ENCODE measurements at places on chromosomes 4 and X.

DNA sequence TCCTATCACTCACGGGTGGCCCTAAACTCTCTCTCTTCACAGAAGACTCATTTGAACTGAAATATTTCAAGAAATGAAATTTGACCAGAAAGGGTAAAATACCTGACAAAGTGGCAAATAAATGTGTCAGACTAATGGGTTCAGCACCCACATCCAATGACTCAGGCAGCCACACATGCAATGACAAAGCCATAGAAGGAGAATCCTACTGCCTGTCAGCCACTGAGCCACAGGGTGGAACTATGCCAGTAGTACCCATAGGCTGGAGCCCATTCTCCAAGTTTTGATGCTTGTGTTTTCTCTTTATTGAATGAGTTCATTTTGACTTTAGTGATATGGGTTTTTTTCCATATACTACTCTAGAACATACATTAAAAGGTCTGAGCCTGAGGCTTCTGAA lies 179.0 kb downstream of the BEND2 start:
- no peak for DNase-seq

DNA sequence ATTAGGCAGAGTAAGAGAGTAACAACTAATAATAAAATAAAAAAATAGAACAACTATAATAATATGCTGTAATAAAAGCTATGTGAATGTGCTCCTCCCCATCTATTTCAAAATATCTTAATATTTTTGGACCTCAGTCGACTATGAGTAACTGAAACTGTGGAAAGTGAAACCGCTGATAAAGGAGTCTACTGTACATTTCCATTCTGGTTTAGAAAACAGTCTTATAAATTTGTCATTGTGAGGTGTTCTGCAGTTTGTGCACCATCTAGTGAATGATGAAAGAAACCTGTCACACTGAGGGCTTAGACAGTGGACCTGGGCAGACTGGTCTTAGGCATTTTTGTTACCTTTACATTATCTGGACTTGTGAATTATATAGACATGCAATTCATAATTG lies 42.0 kb downstream of the TMEM150C start:
- DNase-seq = no peak

DNA sequence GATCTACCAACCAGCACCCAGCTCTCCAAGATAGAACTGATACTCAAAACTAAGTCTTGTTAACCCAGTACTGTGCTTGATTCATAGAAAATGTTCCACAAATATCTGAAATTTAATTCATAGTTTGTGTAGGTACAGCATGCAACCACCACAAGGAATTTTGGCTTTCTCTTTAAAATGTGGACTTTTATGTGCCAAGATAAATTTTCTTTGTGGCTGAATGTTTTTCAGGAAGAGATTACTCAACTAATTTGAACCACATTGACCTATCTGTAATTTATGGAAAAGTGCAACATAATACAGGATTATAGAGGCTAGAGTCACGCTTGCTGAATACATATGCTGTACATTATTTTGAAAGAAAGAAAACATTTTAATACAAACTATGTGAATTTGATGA lies 730.8 kb downstream of the IL1RAPL1 start:
- no peak for DNase-seq

GRCh38 chrX:14591976-14592375 lies 62.6 kb downstream of the GLRA2 start:
- DNase-seq = no peak

DNA sequence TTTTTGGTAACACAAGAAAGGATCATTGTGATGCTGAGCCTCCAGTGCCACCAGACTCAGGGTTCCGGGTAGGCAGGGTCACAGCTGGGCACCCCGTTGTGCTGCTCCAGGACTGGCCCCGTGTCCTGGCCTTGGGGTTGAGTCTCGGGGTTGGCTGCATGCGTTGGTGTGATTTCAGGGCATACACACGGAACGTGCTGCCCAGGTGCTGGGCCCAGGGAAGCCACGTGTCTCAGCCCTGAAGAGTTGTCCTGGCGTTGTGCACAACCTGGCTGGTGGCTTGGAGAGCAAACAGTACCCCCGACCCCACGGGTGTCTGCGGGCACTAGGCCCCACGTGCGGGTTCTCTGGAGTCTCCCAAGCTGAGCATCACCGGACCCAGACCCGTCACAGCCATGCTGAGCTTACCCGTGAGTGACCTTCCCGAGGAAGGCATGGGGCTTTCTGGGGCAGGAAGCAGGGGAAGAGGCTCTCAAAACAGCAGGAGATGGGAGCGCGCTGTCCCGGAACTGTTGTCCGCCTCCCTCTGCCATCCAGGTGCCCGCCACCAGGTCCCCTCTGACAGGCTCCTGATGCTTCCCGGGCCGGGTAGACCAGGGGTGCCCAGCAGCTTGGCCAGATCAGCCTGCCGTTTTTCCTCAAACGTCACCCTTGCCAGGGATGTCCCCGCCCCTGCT lies 66.1 kb upstream of the ENPP6 start:
- no peak for DNase-seq

DNA sequence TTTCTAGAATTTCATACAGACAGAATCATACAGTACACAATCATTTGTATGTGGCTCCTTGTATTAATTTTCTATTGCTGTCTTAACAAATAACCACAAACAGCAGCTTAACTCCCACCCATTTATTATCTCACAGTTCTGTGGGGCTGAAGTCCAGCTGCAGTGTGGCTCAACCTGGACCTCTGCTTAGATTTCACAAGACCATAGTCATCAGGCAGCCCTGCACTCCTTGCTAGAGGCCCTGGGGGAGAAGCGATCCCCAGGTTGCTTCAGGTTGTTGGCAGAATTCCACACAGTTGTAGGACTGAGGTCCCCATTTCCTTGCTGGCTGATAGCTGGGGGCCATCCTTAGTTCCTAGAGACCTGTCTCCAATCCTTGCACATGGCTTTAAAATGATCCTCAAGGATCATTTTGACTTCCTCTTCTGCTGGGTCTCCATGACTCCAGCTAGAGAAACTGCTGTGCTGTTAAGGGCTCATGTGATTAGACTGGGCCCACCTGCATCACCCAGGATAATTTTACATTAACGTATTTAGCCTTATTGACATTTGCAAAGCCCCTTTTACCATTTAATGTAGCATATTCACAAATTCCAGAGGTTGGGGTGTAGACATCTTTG lies 60.9 kb upstream of the SMAD1 start:
- no peak for DNase-seq

DNA sequence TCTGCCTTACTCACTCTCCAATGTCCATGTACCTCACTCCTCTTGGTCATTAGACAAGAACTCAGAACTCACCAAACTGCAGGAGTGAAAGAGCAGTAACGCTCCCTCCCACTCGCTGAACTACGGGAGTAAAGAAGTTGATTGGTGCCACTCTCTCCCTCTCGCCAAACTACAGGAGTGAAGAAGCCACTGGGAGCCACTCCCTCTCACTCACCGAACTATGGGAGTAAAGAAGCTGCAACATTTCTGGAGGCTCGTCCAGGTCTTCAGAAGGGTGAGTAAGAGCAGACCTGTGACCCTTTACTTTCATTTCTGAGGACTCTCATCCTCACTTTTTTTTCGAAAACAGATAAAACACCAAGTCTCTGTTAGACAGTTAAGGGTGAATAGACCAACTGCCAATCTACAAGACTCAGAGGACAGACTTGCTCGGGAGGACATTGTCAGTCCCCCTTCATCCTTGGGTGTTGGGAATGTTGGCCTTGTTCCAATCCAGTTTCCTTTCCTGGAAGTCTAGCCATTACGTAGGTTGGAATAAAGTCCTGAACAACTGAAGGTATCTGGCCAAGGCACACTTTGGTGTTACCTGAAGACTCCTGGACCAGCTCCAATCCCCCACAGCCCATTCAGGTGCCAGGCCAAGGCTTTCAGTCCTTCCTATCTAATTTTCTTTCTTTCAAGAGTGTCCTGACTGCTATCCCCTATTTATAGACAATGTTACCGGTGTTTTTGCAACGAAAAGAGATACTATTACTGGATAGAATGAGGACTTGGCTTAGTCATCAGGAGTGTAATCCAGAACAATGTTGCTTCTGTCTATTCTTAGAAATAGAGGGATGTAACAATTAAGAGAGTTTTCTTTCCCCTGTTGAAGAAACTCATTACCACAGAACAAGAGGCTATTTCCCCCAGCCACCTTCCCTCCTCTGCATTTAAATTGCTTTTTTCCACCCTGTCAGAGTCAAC lies 11.0 kb upstream of the COL25A1 start:
- no peak for DNase-seq

- no peak for DNase-seq
These were observed 1525.6 kb downstream of the ARAP2 start for GRCh38 chr4:34718576-34719245.

GRCh38 chr4:152535360-152535902 lies 461 bp downstream of the FBXW7 start:
- no peak for DNase-seq

DNA sequence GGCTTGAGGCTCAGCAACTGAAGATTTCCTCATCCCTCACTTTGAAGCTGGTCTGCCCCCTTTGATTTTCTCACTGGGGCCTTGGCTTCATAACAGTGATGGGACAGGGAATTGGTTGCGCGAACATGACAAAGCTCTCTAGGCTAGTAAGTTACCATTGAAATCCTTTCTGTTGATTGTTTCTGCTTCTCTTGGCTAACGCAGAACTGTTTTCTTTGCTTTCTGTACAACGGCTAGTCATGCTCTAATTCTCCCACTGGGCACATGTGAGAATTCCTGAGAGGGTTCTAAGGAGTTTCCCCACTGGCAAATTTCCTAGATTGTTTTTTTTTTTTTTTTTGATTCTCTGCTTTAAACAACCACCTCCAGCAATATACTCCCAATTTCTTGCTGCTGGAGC lies 738.6 kb downstream of the PCDH7 start:
- no peak for DNase-seq

- no peak for DNase-seq
These were observed 28.9 kb upstream of the BTC start for GRCh38 chr4:74823194-74823593.

DNA sequence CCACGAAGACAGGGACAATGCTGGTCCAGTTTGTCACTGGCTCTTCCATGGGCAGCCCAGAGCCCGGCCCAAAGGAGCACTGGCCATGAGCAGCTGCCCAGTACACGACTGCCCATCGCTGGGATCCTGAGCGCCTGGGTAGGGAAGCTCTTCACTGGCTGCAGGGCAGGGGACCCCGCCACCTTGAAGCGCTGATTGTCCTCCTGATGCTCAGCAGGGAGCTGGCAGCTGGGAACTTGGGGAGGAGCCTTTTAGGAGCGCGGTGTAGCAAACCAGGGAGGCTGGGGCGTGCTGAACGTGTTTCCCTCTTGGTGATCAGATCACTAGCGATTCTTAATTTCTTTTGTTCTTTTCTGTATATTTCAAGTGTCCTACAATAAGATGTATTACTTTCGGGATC lies 1.8 kb downstream of the L1CAM start:
- no peak for DNase-seq

- DNase-seq = peak; percentile 44
These were observed 203.6 kb downstream of the SPRY1 start for GRCh38 chr4:123599920-123600810.

GRCh38 chr4:17189401-17189720 lies 290.9 kb upstream of the LDB2 start:
- no peak for DNase-seq

DNA sequence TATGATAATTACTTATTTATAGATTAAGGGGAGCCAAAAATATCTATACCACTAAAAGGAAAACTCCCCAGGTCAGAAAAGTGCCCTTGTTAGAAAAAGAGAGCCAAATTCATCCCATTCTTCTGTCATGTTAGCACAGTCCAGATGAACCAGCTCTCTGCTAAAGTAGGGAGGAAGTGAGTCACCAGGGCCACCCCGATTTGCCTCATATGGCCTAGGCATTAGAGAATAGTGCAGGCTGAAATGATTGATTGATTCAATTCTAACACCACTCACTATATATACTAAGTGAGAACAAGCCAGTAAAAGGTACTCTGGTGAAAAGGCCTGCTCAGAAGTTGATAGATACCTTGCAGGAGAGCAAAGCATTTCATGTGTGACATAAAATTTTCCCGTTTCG lies 94.5 kb downstream of the SRPX start:
- no peak for DNase-seq

GRCh38 chrX:35841872-35842271 lies 43.7 kb downstream of the MAGEB16 start:
- no peak for DNase-seq

All from renal pelvis (tissue), 12 donors.